ENCODE measurements at places on chromosomes 11 and 22.

DNA sequence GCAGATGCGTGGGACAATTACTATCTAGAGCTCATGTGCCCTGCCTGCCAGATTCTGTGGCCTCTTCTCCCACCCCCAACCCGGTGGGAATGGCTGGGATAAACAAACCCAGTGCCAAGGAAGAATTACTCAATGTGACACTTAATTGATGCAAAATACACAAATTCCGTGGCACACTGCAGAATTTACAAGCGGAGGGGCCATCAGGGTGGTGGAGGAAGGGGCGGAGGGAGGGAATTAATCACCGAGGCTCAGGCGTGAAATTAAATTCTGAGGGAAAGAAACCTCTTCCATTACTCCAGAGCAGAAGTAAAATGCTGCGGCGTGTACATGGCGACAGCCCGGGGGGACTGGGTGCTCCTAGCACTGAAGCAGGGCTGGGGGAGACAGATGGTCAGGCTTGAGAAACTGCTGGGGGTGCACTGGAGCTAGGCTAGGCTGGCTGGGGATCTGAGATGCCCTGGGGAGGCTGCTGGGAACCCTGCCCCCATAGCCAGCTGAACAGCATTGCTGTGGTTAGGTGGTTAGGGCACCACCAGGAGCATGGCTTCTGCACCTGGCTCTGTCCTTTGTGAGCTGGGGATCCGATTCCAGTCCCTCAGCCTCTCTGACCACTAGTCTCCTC lies 200.6 kb downstream of the CEP164 start:
- no peak for DNase-seq

GRCh38 chr11:114832532-114833125 lies 154.3 kb downstream of the NXPE2 start:
- no peak for DNase-seq

DNA sequence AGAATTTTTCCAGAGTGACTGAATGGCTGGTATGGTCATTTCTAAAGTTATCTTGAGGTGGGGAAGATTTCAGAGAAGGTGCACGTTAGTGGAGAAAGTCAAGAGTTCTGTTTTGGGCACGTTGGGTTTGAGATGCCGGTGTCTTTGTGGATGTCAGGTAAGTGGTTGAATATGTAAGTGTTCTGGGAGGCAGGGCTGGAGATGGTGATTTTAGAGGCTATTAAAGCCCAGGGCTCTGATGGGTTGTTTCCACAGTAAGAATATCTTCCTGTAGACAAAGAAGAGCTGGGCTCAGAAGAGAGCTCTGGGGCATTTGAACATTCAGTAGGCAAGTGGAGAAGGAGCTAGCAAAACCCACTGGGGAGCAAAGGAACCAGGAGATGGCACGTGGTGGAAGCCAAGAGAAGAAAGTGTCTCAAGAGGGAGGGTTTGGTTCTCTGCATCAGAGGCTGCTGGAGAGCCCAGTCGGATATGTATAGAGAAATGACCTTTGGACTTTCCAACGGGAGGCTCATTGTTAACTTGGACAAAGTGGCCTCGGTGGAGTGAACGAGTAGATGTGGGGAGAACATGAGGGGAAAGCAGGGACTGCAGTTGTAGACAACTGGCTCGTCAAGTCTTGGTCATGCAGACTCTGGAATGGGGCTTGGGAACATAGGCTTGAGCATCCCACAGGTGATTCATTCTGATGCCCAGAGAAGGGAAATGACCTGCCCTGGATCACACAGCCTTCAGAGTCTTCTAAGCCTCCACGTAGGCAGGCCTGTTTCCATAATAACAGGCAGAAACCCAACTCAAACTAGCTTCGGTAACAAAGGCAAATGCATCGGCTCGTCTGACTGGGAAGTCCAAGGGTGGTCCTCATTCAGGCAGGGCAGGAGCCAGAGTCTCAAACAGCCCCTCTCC lies 98.4 kb upstream of the PARVA start:
- no peak for DNase-seq

GRCh38 chr11:14539982-14540421 lies 19.8 kb upstream of the PSMA1 start:
- no peak for DNase-seq

- no peak for DNase-seq
Observed at GRCh38 chr22:37784829-37785495, 22.8 kb upstream of the GCAT start.

DNA sequence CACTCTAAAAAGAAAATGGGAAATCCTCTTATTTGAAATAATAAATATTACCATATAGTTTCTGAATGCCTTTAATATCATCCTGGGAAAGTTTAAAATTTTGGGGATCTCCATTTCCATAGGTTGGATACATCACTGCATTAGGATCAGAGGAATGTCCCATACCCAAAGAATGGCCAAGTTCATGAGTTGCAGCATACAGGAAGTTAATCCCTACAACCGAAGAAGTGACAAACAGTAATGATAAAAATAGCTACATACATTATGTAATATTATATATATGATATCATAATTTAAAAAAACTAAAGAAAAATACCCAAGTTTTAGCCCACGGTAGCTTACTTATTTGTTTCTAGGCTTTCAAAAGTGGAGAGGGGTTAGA lies 7.4 kb downstream of the MMP7 start:
- no peak for DNase-seq

DNA sequence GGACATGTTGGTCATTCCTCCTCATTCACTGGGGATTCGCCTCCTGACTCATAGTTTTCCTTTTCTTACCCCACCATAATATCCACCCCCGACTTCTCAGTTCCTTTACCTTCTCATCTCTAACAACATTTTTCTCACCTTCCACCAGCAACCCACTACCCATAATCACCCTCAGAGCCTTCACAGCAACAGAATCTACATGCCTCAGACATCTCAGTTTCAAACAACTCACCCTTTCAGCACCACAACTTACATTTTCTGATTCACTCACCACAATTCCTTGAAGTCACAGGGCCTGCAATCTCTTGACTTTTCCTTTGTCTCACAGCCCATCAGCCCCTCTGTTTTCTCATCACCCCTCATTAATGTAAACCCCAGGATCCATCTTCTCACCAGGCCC lies 2.3 kb upstream of the MTNR1B start:
- peak; percentile 18 for DNase-seq

GRCh38 chr11:2794046-2794967 lies 91.3 kb downstream of the CDKN1C start:
- no peak for DNase-seq

DNA sequence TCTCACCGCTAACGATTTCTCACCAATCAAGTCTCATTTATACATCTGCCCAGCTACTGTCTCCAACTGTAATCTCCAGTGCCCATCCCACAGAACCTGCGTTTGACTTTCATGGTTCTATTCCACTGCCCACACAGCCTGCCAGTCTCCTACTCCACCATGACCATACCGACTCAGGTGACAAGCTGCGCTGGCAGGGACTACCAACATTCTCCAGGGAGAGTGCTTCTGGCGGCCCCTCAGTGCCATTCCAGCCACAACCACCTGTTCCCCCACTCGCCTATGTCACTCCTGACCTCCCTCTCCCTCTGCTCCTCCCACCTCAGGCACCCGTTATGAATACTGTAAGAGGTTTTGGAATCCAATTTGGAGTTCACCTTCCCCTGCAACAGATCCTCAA lies 108.5 kb upstream of the BID start:
- DNase-seq = no peak

GRCh38 chr11:127601578-127601977 lies 601.0 kb upstream of the KIRREL3 start:
- no peak for DNase-seq

GRCh38 chr11:1934335-1935155 lies 12.6 kb upstream of the MRPL23 start:
- no peak for DNase-seq

DNA sequence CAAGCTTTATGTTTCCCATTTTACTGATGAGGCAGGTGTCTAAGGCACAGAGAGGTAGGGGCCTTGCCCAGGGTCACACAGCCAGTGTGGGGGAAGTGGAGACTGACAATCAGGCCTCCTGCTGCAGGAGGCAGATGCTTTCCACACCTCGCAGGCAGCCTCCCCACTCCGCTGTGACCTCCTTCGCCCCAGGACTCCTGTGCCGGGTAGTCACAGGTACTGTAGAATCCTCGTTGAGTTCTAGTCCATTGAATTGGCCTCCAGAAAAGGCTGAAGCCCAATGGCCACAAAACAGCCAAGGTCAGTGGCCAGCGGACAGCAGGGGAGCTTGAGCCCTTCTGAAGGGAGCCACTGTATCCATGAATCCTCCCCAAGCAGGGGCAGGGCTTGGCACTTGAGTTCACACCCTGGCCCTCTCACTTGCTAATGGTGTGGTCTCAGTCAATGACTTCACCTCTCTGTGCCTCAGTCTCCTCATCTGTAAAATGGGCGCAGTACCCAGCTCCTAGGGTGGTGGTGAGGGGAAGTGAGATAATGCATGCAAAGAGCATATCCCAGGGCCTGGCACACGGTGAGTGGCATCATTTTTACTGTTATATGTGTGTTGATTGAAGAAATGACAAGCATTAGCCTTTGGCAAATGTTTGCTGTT lies 1.1 kb upstream of the FXYD2 start:
- DNase-seq = no peak

GRCh38 chr11:15897211-15897960 lies 459.0 kb downstream of the SOX6 start:
- peak; percentile 76 for DNase-seq

GRCh38 chr11:6468712-6469495 lies 4.8 kb downstream of the TRIM3 start:
- peak; percentile 84 for DNase-seq

- DNase-seq = peak; percentile 87
Observed at GRCh38 chr11:131767421-131767820, 397.0 kb downstream of the NTM start.

- DNase-seq = peak; percentile 74
Observed at GRCh38 chr11:28835790-28836189, 727.6 kb downstream of the METTL15 start.

- DNase-seq = no peak
Observed at GRCh38 chr22:48198489-48199459, 1436.3 kb downstream of the TBC1D22A start.

- peak; percentile 36 for DNase-seq
Observed at GRCh38 chr11:12017243-12017678, 8.8 kb upstream of the DKK3 start.

GRCh38 chr11:63459586-63459985 lies 31.4 kb downstream of the PLAAT5 start:
- peak; percentile 11 for DNase-seq

- peak; percentile 17 for DNase-seq
Observed at GRCh38 chr22:50731811-50732624, 6.0 kb upstream of the ACR start.

- DNase-seq = peak; percentile 9
Observed at GRCh38 chr22:50074056-50074455, 11.2 kb downstream of the MLC1 start.

DNA sequence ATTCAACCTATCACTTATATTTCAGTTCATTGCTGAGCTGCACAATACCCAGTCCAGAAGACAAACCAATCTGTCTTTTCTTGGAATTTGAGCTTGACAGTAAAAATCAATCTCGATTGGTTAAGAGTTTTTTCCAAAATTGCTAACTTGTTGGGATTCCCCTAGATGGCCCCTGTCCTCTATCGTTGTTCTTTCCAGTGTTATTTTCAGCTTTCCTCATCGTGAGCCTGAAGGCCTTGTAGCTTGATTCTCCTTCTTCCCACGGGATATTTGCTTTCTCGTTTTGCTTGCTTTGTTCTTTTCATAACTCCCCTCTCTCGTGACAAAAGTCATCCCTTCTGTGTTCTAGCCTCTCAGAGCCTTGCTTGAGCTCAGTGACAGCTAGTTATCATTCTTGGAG lies 3.1 kb downstream of the OR8B8 start:
- no peak for DNase-seq

GRCh38 chr11:9273376-9274336 lies 8.5 kb upstream of the DENND5A start:
- no peak for DNase-seq

GRCh38 chr11:119026970-119027369 lies 3.7 kb downstream of the SLC37A4 start:
- DNase-seq = no peak

DNA sequence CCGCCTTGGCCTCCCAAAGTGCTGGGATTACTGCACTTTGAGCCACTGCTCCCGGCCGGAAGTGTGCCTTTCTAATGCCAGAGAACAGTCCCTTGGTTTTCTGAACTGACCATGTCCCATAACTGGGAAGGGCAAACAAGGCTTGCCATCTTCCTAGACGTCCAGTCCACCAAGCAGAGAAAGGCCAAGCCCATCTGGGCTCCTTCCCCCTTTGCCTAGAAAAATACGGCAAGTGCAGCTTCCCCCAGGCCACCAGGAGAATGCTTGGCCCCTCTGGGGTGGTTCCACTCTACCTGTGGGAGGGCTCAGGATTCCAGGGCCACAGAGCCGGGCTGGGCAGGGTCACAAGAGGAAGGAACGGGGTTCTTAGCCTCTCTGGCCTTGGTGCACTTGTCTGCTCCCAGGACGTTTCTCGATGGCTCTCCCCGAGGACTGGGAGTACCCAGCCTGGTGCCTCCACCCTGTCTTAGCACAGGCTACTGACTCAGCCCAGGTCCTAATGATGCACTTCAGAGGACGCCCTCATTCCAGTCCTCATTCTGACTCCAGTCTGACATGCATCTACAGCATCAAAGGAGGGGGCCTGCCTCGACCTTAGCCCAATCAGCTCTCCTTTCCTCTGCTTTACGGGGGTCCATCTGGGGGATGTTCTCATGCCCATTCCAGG lies 1.2 kb downstream of the USP2 start:
- no peak for DNase-seq

DNA sequence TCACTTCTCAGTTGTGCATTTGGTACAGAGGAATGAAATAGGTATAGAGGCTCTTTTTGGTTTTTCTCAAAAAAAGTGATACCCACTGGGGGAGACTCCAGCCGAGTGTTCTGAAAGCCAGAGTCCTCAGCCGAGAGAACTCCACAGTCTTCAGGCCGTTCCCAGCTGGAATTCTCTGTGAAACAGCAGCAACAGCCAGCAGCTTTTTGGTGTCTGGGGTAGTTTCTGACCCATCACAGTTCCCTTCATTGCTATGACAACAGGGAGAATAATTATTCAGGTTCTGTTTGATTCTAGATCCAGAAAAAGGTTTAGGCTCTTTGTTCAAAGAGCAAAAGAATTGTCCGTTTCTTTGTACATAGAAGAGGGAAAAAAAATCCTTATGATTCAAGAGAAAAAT lies 84.6 kb downstream of the C22orf31 start:
- DNase-seq = no peak

GRCh38 chr22:45320357-45320976 lies 10.7 kb downstream of the FAM118A start:
- no peak for DNase-seq
